Immature natural killer cell (primary cell): ENCODE measurements at places on chromosomes 5 and 9. TPM values are rescaled to one million over a fixed set of nuclear protein-coding genes. Genes with fewer than 3 reads are reported as not detected.

Gene OSMR
- polyA plus RNA-seq: not detected

Gene NNT
- 49.5 TPM for polyA plus RNA-seq

GRCh38 chr5:173972607-173972924, 16.4 kb upstream of the C5orf47 start:
- peaks cover 8% of the 10 kb centered on the region for H3K4me1 ChIP-seq
- H3K27ac ChIP-seq: no peak overlapping the region
- DNase-seq: no peak
- no peak overlapping the region for H3K4me3 ChIP-seq

DNA sequence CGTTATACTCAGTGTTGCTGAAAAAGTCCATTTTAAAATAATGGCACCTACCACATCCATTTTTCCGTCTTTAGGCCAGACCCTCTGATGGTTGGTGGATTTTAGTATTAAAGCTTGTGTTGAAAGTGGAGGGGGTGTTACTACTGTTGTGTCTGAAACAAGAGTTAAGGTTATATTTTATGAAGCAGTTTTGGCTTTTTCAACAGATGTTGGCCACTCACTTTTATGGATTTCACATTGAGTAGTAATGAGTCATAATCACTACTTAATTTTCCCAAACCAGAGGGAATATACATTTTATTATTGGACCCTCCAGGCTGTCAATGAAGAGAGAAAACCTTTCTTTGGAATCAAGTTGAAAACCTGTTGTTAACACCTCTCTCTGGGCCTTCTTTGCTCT, 88.0 kb downstream of the TRIO start:
- DNase-seq: no peak
- H3K4me3 ChIP-seq: no peak overlapping the region
- no peak overlapping the region for H3K27ac ChIP-seq
- no peaks in the 10 kb centered on the region for H3K36me3 ChIP-seq
- H3K4me1 ChIP-seq: peaks cover 2% of the 10 kb centered on the region

- H3K4me3 ChIP-seq: no peak overlapping the region
- H3K36me3 ChIP-seq: no peaks in the 10 kb centered on the region
- H3K4me1 ChIP-seq: no peaks in the 10 kb centered on the region
- DNase-seq: no peak
Observed at GRCh38 chr5:143921525-143922311, 109.8 kb downstream of the HMHB1 start.
